NCI-H1436 (cell line): ENCODE measurements at places on chromosomes 5 and 9.

- no peak for DNase-seq
Measured at GRCh38 chr5:55173687-55174230, 782 bp upstream of the CDC20B start.

DNA sequence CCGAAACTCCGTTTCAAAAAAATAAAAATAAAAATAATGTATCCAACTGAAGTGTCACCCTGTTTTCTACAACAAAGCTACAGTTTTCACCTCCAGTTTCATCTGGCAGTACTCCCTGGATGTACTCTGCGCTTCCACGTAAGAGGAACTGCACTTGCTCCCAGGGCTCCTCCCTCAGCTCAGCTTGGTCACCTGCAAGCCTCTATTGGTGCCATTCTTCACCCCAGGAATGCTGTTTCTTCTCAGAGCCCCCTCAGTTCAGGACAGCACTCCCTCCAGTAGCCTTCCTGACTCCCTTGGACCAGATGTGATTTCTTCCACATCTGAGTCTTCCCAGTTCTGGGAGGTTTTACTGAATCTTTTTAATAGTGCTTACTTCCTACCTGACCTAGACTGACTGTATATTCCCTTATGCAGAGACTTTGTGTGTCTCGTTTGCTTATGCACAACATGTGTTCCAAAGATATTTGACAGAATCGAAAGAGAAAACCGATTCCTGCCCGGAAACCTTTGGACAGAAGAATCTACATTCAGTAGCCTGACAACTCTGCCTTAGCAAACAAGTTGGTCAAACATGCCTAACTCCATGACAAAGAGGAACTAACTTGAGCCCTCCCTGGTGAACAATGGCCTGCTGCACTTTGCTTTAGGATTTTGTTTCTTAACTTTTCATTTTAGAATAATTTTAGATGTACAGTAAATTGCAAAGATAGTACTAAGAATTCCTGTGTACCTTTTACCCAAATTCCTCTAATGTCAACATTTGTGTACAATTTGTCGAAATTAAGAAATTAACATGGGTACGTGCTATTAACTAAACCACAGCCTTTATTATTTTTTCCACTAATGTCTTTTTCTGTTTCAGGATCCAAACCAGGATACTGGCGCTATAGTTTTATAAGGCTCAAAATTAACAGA, 814 bp downstream of the CCDC125 start:
- no peak for DNase-seq

DNA sequence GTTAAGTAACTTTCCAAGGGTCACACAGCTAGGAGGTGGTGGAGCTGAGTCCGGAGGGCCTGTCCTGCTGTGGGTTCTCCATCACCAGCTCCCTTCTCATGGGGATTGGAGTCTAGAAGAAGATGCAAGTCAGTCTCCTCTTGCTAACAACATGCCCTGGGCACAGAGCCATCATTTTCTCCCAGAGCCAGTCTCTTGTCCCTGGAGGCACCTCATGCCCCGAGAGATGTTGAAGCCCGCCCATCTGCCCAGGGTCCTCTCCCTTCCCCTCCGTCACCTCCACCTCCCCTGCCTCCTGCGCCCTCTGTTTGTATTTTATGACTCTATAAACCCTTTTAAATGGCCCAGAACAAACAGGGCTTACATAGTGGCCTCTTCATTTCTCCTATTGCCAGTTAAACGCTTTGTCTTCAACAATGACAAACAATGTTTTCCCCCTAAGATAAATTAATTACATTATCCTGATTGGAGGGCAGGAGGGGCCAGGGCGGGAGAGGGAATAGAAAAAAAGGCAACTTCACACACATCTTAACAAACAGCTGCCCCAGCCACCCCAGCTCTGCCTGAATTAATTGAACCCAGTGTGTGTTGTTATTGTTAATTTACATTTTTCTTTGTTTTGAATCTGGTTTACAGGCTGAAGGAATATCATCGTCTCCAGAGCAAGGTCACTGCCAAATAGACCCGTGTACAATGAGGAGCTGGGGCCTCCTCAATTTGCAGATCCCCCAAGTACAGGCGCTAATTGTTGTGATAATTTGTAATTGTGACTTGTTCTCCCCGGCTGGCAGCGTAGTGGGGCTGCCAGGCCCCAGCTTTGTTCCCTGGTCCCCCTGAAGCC, 55.8 kb downstream of the ASS1 start:
- peak; percentile 85 for DNase-seq

GRCh38 chr9:127402401-127403090, 5.6 kb downstream of the SLC2A8 start:
- DNase-seq: no peak

GRCh38 chr5:157870837-157871834, 12.2 kb upstream of the CLINT1 start:
- DNase-seq: no peak

DNA sequence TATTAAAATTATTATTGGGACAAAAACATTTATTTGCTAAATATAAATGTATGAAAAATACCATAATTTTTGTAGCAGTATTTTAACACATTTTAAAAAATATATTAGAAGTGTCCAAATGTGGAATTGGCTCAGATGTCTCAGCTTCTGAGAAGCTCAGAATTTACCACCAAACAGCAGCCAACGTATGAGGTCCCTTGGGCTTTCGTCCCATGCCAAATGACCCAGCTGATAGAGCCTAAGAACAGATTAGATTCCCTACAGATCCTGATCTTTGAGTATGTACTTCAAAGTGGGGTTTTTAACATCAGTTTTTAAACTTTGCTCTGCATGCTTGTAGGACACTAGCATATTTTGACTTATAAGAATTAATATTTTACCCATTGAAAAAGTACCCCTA, 77.3 kb upstream of the RPS23 start:
- no peak for DNase-seq

- DNase-seq: no peak
Measured at GRCh38 chr9:2570615-2571479, 50.7 kb upstream of the VLDLR start.

DNA sequence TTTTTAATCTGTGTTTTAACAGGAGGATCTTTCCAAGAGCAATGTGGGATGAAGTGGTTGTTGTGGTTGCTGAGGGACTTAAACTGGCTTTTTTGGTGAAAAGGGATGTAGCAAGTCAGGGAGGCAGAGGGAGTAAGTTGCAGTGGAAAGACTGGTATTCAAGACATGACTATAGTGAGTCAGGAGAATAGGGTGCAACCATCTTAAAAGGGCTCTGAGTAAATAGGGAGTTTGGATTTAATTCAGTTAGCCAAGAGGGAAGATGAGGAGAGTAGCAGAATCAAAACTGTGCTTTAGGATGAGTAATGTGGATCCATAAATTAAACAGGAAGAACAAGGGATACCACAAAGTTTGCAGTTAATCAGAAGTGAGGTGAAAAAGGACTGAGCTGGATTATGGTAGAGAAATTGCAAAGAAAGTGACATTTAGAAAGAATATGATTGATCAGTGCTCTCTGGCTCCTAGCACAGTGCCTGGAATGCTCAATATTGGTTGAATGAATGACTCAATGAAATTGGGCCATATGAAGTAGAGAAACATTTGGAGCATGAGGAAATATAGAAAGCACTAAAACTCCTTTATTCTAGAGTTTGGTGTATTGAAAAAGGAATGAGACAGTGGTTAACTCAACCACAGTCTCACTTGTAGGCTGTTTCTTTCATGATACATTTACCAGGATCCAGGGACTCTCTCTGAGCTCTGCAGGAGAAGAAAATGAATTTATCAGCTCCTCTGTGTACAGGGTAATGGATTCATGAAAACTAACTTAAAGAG, 5.1 kb downstream of the POLR3G start:
- no peak for DNase-seq

GRCh38 chr9:137074657-137075274, 2.6 kb upstream of the UAP1L1 start:
- no peak for DNase-seq

DNA sequence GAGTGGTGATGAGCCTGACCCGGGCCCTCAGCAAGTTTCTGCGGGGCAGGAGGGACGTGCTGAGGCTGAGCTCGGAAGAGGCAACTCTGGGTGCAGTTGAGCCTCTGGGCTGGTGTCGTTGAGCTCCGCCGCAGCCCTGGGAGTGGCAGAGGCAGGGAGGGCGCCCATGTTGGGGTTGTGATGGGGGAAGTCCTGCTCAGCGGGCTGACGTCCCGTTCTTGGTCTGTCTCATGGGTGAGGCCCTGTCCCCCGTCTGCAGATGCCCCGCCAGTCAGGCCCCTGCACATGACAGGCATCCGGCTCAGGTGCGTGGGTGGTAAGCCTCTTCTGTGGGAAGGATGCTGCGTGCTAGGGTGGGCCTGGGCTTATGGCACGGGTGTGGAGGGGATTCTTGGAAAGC, 64.3 kb downstream of the RXRA start:
- DNase-seq: no peak

DNA sequence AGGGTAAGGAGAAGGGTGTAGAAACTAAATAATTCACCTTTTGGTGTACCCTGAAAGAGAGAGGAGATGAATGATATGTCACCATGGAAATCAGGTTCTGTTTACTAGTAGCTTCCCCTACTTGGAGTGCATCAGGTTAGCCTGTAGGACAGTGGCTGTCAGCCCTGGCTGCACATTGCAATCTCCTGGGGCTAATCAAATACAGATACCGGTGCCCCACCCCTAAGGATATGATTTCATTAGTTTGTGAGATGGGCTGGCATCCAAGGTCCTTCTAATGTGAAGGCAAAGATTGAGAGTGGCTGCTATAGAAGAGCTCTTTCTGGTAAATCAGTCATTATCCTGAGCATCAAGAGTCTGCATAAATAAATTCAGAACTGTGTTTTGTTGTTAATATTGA, 47.2 kb downstream of the INSYN2B start:
- DNase-seq: no peak

DNA sequence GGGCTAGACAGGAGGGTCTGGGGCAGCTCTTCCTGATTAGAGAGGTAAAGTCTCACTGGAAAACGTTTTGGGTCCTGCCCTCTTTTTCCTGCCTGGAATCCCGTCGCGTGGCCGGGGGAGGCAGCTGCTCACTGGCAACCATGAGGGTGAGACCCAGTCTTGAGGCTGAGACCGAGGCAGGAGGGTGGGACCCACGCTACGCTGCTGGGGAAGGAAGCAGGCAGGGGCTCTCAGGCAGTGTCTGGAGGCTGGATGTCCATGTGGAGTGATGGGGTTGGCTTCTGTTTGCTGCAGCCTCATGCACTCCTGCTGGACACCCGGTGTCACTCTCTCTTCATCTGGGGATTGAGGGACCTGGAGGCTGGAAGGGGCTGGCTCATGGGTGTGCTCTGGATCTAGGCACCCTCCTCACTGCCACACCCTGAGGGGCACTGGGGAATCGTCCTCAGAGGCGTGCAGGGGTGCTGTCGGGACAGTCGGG, 11.3 kb upstream of the SLC2A6 start:
- DNase-seq: no peak
